ENCODE measurements at places on chromosomes 3 and 15.

DNA sequence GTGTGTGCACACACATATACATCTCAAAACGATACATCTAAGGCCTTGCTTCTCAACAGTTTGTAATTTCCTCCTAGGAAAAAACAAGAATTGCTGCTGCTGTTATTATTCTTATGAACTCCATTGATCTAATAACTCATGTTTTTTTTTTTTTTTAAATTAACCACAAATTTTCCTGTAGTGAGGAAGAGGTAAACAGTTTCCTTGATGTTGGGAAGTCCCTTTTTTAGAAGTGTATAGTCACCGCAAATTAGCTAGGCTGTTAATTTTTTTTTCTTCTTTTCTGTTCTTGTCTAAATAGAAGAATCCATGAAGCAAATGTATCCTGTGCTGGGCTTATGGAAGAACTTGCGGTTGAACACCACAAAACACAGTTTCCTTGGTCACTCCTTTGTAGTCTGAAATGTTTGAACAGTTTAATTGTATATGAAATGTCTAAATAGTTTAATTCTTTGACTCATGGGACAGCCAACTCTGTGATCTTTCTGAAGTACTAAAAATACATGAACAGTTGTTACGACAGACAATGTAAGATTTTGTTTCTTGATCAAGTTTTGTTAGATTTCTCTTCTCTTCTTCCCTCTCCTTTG is 64.5 kb downstream of the MITF start:
- no peak for DNase-seq

DNA sequence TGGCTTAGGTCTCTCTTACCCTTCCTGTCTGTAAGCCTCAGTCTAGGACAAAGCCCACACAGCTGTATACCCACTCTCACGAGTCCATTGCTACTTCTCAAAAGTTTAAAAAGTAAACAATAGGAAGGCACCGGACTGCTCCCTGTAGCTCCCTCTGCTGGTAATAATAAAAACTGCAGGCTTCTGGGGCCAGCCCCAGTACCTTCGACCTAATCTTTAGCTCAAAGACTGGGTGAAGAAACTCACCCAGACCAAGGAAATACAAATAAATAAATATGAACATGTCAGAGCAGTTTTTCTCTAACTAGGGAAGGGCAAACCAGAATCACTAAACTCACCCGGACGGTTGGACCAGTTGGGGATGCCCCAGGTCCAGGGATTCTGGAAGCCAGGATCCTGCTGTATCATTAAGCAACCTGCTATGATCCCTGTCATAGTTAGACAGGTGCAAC is 5.0 kb downstream of the FAM219B start:
- DNase-seq: no peak

GRCh38 chr3:100354850-100355249 is 20.3 kb downstream of the NIT2 start:
- no peak for DNase-seq

GRCh38 chr3:33904730-33905129 is 106.3 kb downstream of the PDCD6IP start:
- no peak for DNase-seq

DNA sequence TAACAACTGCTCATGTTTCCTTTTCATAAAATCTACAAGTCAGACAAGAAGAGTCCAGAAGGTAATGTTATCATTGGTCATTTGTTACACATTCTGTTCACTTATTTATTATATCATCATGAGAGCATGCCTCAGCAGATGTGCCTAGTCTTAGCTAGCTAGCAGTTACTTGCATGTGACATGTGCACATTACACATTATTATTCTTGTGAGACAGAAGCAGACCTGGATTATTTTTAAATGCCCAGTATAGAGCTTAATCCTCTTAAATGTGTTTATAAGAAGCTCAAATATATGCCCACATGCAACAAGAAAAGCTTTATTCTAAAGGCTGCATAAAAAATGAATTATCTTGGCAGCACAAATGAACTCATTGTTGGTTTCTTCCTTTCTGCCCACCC is 12.6 kb downstream of the YEATS2 start:
- no peak for DNase-seq

DNA sequence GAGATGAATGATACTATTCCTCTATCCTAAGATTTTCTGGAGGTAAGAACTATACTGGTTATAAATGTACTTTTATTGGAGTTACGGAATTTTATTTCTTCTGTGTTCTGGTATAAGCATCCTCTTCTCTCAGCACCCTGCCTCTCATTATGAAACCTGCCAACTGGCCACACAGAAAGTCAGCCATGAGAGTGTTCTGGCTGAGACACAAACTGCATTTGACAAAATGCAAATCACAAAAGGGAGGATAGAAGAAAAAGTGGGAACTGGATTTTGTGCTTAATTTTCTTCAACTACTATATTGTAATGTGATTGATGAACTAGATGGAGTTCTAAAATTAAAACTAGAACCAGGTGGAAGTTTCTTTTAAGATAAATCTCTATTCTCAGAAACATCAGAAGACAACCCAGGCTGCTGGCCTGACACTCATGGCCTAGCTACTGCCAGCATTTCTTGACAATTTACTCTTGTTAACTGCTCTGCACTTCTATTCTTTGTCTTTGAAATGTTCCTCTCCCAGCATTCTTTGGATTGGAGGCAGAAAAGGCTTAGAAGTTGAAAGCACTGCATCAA is 143.1 kb downstream of the WDR76 start:
- no peak for DNase-seq

DNA sequence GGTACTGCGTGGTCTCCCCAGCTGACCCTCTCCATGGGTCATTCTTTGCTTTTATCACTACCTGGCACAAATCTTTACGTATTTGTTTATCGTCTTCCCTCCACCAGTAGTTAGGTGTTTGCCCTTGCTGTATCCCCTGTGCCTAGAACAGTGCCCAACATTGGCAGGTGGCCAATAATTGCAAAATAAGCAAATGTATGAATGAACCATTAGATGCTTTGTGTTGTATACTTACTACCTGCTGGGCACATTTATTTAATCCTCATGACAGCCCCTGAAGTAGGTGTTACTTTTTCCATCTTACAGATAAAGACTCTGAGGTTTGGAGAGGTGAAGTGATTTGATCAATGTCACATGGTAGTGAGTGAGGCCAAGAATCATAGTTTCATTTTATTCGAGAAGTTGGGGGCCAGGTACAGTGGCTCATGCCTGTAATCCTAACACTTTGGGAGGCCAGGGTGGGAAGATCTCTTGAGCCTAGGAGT is 2.0 kb upstream of the TWF2 start:
- DNase-seq: no peak

DNA sequence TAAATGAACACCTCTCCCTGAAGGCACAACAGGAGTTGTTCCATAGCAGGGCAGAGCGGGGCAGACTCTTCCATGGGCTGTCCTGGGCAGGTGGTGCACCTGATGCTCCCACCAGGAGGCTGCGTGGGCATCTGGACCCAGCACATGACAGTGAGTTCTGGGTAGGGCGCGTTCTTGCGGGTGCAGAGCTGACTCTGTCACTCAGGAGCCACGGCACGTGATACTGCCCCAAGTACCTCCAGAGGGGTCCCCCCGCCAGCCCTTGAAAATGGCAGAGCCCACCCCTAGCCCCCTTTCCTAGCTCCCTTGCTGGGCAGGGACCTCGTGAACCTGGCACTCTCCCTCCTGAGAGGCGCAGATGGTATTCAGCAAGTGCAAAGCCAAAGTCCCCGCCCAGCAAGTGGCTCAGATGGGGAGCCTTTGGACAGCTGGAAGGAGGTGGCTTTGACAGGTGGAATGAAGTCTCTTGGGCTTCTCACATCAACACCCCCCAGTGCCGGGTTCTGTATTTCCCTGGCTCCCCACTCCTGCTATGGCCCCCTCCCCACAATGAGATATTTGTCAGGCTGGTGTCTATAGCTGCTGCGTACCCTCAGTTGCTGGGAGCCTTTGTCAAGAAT is 172.1 kb downstream of the TBC1D2B start:
- peak; percentile 46 for DNase-seq

DNA sequence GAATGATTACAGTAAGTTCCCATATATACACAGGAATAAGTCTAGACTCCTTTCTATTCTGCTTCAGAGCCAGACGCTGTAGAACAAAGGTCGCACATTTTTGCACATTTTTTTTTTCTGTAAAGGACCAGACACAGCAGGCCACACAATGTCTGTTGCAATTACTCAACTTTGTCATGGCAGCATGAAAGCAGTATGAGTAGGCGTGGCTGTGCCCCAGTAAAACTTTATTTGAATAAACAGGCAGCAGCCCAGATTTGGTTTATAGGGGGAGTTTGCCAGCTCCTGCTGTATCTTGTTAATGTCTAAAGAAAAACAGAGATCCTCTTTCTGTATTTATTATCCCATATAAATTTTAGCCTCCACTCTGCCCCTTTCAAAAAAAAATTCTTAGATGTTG is 708.3 kb downstream of the FHIT start:
- DNase-seq: no peak

DNA sequence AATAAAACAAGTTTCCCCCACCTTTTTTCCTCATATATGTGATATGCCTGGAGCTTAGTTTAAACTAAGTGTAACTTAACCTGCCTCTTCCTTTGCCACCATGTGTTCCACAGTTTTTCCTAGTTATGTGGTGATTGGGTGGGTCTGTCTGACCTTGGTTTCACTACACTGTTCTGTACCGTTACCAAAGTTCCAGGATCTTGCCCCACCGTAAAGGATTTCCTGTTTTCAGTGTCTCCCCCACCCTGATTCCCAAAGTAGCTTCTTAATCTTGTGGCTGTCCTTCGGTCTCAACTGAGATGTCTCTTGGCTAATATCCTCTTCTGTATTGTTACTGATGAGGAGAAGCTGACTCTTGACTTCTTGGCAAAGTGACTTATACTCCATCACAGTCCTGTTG is 6.4 kb upstream of the MGA start:
- DNase-seq: no peak

DNA sequence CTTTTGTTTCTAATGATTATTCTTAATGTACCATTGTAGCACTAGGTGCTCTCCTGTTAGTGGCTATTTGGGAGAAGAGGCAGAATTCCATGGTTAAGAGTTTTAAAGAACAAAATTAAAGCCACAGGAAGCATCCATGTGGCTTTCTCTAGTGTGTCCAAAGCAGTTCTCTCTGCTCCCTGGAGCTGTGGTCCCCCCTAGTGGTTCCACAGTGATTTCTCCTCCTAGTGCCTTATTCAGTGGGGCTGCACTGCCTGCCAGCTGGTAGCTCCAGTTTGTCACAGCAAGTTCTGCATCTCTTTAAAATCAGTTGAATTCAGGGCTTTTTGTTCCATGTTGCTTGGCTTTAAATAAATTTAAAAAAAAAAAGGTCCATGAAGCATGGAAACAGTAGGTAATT is 39.6 kb upstream of the FAM98B start:
- DNase-seq: no peak

- DNase-seq: no peak
Observed at GRCh38 chr3:194305356-194306108, 45.6 kb downstream of the CPN2 start.

DNA sequence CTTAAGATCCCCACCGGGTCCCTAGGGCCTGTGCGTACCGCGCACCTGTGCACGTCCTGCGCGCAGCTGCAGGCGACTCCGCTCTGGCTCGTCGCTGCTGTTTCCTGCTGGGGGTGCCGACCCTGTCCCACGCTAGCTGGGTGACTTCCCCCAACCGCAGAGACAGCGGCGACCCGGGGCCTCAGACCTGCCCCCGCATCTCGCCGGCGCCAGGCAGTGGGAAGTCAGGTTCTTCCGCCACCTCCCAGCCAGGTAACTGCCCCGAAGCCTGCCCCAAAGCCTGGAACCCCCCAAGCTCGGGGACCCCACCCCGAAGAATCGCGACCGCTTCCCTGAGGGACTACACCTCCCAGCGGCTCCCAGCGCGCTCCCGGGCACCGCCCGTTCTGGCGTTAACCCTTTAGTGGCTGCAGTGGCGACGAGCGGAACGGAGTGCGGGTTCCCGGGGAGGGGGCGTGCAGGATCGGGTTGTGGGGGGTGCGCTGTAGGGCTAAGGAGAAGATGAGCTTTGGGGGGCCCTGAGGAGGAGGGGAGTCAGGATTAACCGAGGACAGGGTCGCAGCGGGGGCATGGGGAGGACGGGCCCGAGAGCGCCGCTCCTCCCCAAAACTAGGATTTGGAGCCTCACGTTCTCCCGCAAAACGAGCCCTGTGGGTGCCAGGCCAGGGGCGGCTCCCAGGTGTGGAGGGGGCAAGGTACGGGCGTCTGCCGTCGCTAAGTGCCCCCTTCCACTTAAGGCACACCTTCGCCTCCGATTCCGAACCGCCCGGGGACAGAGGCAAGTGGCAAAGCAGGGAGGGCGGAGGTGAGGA is 589 bp downstream of the NEIL1 start:
- no peak for DNase-seq

GRCh38 chr15:70357453-70357852 is 259.7 kb upstream of the TLE3 start:
- DNase-seq: peak; percentile 27

DNA sequence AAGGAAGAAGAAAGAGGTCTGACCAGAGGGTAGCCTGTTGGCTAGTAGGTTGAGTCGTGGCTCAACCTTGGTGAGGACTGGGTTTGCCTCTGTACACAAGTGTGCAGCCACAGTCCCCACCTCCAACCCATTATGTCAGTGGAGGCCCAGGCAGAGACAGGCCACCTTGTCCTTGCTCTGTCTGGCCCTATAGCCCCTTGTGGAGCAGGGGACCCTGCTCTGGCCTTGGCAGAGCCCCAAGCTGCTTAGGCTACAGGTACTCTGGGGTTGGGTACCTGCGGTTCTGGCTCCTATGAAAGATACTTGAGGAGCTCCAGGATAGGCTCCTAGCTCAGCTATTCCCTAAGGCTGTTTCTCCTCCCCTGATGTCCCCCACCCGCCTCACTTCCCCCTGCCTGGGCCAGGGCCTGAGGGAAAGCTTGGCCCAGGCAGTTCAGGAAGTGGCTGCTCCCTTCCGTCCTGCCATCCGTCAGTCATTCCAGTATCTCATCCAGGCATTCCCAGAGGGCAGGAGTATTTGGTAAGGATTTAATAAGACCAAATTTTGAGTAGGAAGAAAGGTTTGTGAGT is 44.0 kb downstream of the FGD5 start:
- DNase-seq: no peak

- DNase-seq: no peak
Observed at GRCh38 chr3:142987080-142987700, 14.2 kb upstream of the U2SURP start.

DNA sequence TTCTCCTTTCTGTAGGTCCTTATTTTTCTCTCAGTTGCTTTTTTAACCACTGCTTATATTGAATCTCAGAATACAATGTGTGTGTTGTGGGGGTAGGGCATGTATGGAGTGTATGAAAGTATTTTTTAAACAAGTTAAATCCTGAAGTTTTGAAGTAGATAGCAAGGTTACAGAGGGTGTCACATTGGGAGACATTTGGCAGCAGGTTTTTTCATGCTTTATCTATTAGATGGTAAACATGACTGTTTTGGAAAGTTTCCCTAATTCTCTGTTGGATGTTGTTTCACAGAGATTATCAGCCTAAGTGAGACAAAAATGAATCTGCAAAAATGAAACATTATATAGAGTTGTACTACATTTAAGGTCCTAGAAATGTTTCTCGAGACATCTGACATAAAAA is 190.6 kb upstream of the ARPP21 start:
- DNase-seq: no peak

- no peak for DNase-seq
Observed at GRCh38 chr3:17044855-17045254, 160.1 kb downstream of the PLCL2 start.

GRCh38 chr3:71703797-71704196 is 21.4 kb downstream of the EIF4E3 start:
- DNase-seq: no peak
